ENCODE measurements at places on chromosomes 1 and 21.

DNA sequence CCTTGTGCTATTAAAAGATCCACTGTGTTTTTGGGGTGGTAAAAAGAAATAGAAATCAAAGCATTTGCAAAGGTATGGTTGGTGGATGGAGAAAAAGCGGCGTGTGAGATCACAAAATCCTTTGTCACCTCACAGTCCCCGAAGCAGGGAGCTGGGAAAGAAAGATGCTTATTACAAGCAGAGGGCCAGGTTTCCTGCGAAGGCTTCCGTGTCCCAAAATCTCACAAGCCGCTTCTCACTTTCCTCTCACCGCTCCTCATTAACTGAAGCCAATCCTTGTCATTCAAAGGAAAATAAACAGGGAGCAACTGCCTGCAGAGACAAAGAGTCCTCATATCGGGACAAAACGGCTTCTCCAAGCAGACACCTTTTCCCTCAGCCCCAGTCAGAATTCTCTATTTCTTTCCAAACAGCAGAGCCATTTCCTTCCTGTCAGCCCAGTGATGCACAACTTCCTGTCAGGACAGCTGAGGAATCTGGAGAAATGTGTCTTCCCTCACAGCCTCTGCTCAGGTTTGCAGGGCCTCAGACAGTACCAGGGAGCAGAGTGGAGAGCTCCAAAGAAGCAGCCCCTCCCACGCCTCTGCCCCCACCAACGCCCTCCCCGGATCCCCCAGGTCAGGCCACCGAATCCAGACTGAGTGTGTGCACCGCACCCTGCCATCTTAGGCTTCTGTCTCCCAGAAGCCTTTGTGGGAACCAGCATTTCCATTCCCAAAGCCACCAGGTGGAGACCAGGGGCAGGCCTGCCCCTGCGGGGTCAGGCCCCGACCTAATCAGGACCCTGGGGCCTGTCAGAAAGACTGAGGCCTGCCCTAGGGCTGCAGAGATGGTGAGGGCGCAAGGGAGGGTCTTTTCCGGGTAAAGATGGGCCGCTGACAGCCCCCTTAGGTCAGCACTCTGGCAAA, 29.6 kb downstream of the KCNN3 start:
- DNase-seq: no peak

GRCh38 chr1:64903593-64903992, 62.8 kb downstream of the JAK1 start:
- DNase-seq: no peak

GRCh38 chr1:7280347-7280960, 490.6 kb upstream of the VAMP3 start:
- DNase-seq: no peak

- no peak for DNase-seq
Measured at GRCh38 chr1:219330669-219331068, 157.0 kb downstream of the LYPLAL1 start.

DNA sequence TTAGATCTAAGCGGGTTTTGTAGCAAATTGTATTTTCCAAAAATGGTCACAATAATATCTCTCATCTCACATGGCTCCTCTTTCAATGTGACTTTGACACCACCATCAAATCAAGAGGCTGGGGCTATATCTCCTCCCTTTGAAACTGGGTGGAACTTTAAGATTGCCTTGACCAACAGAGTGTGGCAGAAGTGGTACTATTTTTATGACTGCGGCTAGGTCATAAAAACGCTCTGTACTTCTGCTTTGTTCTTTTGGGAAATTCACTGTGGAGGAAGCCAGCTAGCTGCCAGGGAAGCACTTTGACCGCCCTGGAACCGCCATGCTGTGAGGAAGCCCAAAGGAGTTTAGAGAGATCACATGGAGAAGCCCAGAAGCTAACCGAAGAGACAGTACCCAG, 50.7 kb upstream of the ACOT11 start:
- no peak for DNase-seq

GRCh38 chr1:97114842-97115241, 393.3 kb downstream of the PTBP2 start:
- DNase-seq: no peak

DNA sequence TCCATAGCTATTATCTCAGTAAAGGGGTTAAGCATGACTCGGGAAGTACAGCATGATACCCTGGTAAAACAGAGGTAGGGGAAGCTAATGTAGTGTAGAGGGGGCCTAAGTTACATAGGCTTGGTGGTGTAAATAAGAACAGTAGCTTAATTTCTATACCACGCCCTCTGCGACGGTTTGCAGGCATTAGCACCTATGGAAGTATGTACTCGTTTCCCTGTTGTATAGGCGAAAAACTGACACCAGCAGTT, 470 bp upstream of the NAXE start:
- DNase-seq: no peak

- DNase-seq: no peak
Measured at GRCh38 chr21:38637161-38637560, 138.9 kb upstream of the ERG start.

- no peak for DNase-seq
Measured at GRCh38 chr1:7980984-7981383, 19.5 kb downstream of the PARK7 start.

- no peak for DNase-seq
Measured at GRCh38 chr1:180548686-180549317, 10.0 kb upstream of the OVAAL start.

DNA sequence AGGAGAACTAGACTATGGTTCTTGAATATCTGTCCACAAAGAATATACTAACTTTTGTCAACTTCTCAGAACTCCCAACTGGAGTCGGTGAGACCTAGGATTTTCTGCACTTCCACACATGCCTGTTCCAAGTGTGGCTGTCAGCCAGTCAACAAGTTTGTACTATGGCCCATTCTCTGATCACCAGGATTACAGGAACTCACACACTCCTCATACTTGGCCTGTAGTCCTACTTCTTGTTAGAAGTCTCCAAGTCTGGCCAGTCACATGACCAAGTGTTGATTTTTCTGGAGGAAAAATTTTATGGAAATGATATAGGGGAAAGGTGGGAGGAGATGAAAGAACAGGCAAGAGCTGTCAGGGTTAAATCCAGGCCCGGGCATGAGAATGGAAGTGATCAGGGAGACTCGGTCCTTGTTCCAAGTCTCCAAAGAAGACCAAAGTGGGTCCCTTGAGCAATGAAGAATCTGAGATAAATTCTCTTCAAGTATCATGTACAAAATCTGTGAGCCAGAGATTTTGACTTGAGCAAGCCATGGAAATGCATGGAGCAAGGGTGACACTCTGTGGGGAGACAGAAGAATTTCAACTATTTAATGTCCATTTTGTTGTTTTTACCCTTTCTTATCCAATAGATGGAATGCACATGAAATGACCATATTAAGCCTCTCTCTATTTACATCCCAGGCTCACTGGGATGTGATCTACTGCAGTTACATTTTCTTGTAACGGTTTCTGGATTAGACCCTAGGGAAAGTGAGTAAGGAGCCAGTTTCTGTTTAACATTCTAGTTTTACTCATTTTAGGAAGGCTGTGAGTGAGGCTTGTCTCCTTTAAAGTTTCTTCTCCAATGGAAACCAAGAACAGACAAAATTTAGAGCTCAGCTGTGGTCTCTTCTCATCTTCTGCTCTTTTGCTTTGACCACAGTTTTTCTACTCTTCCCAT, 320.9 kb downstream of the ASTN1 start:
- DNase-seq: peak; percentile 65

- DNase-seq: no peak
Measured at GRCh38 chr1:201937624-201938213, 8.6 kb downstream of the LMOD1 start.

DNA sequence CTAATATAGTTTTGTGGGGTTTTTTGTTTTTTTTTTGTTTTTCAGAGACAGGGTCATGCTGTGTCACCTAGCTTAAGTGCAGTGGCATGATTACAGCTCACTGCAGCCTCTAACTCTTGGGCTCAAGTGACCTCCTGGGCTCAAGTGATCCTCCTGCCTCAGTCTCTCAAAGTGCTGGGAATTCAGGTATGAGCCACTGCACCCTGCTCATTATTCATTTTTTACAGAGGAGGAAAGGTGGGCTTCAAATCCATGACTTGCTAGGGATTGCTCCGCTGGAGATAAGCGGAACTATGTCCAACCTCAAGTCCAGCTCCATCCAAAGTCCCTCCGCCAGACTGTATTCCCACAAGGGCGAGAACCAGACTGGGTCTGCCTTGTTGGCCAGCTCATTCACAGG, 8.0 kb upstream of the SPOCD1 start:
- DNase-seq: no peak

- DNase-seq: no peak
Measured at GRCh38 chr1:234573711-234574299, 36.2 kb downstream of the IRF2BP2 start.

DNA sequence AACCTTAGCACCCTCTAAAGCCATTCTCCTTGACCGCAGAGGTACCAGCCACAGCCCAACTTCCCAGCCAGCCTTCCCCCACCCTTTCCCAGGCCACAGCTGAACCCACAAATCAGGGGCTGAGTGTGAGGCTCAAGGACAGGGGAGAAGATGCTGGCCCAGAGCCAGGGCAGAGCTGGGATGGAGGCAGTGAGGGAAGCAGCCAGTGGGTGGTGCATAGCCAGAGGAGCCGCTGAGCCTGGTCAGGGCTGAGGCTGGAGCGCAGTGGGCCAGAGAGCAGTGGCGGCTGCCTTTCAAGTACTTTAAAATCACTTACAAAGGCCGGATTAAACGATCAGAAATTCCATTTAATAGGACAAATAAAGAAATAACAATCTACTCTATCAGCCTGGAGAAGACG, 36.3 kb downstream of the DMAP1 start:
- no peak for DNase-seq

DNA sequence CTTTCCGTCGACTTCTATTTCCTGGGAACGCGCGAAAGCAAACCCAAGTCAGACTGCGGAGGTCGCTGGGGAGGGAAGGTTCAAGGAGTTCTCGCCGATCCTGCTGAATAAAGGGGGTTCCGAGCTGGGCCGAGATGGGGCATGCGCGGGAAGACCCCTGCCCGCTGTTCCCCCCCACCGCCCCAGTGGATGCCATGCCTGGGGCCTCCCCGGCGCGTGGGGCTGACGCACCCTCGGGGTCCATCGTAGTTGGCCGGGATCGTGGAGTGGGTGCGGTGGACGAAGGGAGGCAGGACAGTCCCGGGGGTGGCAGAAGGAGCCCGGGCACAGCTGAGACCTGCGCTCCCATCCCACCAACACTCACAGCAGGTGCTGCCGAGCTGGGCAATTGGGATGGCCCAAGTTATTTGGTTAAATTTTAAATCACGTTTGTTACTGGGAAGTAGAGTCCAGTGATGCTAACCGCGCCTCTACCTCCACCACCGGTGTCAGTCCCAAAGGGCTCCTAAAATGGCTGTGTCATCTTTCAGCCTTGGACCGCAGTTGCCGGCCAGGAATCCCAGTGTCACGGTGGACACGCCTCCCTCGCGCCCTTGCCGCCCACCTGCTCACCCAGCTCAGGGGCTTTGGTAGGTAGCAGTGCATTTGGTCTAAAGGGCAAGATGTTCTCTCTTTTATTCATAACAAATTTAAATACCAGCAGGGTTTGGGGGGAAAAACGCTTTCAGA, 801 bp downstream of the MX1 start:
- DNase-seq: no peak

GRCh38 chr1:1429671-1430073, 5.8 kb upstream of the VWA1 start:
- no peak for DNase-seq

DNA sequence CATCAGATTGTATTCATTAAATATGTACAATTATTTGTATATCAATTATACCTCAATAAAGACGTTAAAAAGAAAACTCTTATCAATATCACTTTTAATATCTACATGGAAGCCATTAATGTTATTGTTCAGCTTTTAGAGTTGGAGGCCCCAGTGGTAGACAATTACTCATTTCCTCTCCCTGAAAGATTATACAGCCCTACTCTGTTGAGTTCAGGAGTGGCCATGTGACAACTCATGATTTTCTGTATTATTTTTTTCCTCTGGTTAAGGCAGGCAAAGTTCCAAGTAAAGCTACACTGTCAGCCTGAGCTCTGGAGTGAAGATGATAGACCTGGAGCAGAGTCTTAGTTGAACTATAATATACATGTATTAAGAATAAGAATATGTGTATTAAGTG, 247.9 kb upstream of the B3GALT2 start:
- DNase-seq: no peak

DNA sequence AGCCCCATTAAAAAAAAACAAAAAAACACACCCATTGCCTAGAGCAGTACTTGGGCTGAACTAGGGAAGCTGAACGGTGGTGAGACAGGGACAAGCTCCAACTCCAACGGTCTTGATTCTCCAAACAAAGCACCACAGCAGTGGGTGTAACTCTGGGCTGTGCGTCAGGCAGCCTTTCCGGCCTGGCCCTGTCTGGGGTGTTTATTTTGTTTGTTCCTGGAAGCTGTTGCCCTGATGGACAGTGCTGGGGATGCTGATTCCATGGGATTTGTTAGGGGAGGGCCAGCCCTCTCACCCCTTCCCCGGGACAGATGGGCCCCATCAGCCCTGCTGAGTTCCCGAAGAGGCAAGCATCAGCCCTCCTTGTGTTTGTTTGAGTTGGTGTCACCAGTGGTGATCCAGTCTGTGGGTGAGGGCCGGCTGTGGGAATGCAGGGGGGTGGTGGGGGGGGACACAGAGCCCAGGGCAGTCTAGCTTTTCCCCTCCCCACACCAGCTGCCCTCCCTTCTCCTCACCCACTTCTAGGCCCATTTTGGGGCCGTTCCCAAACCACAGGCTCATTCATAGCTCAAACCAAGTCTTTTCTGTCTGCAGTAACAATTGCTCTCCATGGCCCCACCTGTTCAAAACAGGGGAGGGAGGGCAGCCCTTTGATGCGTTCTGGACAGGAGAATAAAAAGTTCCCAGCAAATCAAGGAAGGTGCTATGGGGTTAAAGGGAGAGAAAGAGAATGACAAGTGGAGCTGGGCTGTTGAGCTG, 4.5 kb downstream of the WNT2B start:
- no peak for DNase-seq

DNA sequence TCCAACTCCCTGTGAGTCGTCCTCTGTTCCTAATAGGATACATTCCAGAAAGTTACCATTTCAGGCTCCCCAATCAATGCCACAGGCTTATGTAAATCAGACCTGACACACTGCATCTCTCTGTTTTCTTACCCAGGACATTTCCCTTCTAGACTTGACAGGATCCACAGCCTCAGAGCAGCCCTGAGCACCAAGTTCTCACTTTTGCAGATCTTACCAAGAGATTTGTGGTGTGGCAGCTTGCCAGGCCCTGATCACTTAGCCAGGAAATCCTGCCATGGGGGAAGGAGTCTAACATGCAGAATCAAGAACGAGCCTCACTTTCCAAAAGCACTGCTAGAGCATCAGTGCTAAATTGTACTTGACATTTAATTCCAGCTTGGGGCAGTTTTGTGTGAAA, 202.9 kb downstream of the TBX15 start:
- DNase-seq: no peak

DNA sequence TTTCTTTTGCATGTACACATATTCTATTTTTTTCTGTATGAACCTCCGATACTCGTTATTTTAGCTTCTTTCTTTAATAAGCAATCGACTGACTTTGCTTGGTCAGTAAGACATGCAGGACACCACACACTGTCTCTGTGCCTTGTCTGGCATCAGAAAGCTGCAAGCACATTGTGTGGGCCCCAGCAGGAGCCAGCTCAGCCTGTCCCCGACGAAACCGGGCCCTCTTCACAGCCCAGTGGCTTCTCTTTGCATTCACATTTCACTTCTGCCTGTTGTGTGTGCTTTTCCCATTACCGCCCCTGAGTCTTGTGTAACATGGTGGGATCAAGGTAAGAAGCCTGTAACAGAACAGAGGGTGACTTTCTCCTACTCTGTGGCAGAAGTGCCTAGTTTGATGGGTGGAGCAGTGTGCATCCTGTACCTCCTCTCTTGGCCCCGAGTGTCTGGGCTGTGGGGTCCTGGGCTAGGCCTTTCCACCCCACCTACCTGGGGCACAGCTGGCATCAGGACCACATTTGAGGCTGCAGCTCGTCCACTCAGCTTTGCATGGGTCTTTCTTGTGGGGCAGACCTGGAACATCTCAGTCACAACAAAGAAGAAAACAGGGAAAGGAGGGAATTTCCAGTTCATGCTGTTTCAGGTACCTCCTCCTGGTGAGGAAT, 118.9 kb upstream of the COL6A1 start:
- DNase-seq: no peak

Data from pons (tissue), 1 donor.